ENCODE measurements at places on chromosomes 11 and 22.

DNA sequence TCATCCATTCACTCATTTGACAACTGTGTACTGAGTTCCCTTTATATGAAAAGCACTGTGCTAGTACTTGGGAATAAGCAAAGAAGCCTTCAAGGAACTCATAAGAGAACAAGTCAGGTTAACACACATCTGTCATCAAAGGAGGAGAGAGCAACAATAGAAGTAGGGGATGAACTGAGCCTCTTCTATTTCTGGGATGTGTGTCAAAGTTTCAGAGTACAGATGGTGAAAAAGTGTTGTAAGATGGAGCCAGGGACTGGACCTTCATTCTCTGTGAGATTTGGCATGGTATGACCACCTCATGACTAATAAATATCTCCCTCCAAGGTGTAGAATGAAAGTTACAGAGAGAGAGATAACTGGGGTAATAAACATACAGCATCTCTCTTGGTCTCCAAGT, 349.8 kb upstream of the PLET1 start:
- DNase-seq: no peak

- no peak for DNase-seq
Observed at GRCh38 chr11:103257360-103257759, 148.1 kb downstream of the DYNC2H1 start.

DNA sequence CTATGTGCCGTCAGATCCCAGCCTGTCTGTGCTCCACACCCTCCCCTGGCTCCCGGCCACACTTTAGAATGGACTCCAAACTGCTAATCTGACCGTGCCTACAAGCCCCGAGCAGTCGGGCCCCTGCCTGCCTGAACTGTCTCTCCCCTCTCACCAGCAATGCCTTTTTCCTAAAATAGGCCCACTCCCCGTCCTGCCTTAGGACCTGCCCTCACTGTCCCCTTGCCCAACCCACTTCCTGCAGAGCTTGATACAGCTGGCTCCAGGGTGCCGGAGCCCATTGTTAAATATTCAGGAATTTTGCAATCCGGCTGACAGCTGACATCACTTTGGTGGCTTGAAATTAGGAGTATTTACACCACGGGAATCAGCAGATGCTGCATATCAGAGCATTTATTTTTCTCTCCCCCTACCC, 21.4 kb downstream of the MN1 start:
- no peak for DNase-seq

DNA sequence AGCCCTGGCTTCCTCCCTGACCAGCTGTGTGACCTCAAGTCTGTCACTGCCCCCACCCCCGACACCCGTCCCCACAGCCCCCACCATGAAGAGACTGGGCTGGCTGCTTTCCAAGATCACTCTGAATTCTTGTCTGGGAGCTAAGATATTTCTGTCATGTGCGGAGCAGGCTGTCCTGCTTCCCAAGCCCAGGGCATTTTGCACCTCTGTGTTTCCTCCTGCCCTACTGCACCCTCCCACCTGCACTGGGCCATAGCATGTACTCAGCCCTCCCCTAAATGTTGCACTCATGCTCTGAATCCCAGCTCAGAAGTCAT, 30.3 kb upstream of the MYEOV start:
- DNase-seq: no peak

- DNase-seq: no peak
Observed at GRCh38 chr22:48099671-48100070, 1337.2 kb downstream of the TBC1D22A start.

DNA sequence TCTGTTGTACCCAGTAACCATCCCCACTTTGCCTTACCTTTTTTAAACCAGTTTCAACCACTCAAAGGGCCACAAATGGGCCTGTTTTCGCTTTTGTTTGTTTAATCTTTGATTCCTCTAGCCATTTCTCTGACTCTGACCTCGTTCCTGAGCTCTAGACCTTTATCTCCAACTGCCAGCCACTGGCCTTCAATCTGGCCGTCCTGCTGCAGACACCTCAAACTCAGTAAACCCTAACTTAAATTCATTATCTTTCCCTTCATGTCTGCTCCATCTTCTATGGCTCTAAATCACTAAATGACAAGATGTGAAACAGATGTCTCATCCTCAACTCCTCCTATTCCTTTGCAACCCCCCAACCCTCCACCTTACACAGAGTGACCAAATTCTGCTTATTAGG, 1.3 kb upstream of the GDPD4 start:
- no peak for DNase-seq

DNA sequence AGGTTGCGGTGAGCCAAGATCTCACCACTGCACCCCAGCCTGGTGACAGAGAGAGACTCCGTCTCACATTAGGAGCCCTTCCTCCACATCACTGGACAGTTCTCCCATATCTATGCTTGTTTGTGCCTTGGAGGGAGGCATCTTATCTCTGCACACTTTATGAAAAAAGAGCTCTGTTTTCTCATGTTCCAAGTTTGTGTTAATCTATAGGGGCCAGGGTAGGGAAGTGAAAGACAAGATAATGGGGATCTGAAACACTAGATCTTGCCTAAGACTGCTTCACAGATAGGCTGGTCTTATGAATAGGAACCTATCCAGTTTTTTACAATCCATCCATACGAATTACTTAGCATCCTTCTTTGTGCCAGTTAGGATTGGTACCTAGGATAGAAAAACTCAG, 17.1 kb downstream of the OR6Q1 start:
- DNase-seq: no peak

- DNase-seq: no peak
Observed at GRCh38 chr22:47161631-47162030, 399.2 kb downstream of the TBC1D22A start.

DNA sequence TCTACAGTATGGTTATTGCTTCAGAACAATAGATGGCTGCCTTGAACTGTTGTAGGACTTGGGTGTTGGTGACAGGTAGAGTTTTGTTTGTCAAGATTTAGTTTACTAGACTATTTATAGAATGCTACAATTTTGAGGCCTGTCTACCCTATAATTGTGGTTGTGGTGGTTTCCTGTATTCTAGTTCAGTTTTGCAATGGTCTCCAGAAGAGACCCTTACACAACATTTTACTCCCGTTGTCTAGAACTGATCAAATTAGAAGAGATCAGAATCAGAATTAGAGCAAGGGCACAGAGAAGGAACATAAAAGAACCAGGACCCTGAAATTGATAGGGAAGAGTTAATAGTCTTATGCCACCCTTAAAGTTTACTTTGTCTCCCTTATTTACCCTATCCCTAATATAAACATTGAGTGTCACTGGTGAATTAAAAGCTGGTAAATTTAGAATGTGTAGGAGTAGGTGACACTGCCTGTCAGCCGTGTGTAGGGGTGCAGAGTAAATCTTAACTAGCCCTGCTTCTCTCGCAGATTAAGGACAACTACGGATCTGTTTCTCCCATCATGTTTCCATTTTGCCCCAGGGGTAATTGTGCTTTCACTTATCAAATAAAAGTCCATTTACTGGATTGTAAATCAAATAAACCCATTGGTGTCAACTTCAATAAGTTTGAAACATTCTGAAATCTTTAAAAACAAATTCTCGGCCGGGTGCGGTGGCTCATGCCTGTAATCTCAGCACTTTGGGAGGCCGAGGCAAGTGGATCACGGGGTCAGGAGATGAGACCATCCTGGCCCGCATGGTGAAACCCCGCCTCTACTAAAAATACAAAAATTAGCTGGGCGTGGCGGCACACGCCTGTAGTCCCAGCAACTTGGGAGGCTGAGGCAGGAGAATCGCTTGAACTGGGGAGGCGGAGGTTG, 10.9 kb upstream of the PHLDB1 start:
- no peak for DNase-seq

DNA sequence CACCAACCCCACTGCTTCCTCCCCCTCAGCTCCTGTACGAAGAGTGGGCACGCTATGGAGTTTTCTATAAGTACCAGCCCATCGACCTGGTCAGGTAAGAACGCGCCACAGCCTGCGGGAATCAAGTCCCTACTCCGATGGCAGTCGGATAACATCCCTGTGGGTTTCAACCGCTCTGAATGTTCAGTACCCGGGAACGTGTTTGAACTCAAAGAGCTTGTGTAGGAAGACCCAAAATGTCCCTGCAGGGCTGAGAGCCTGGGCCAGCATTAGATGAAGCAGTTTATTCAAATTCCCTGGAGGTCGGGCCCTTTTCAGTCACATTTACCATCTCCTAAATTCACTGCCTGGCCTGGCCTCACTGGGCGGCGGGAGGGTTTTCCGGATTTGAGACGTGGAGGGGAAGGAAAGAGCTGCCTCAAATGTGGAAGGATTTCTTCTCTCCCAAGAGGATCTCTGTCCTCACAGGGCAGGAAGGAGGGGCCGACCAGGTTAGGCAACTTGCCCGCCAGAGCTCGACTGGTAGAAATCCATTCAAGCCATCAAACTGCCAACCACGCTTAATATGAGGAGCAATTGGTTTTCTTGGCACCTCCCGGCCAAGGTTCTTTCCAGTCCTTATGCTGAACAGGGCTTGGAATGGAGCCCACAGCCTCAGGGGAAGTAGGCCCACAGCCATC, 46.3 kb downstream of the ANO1 start:
- DNase-seq: no peak

DNA sequence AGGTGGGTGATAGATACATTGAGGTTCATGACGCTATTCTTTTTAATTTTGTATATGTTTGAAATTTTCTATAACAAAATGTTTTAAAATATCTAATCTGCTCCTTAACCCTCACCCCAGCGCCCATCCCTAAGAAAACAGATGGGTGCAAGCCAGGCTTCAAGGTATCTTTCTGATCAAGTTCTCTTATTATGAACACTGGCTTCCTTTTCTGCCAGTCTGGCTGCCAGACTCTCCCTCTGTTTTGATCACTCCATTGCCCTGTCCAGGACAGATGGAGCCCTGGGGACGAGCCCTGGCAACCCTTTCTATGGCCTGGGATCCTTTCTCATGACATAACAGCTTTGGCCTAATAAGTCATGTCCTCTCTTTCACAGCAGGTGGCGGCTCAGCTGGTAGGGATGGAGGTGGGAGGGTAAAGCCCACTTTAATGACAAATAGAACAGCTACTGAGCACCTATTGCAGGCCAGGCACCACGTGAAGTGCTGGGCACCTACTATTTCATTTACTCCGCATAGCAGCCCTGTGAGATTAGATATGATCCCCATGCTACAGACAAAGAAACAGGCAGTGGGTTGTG, 38.4 kb downstream of the DRD2 start:
- DNase-seq: no peak

DNA sequence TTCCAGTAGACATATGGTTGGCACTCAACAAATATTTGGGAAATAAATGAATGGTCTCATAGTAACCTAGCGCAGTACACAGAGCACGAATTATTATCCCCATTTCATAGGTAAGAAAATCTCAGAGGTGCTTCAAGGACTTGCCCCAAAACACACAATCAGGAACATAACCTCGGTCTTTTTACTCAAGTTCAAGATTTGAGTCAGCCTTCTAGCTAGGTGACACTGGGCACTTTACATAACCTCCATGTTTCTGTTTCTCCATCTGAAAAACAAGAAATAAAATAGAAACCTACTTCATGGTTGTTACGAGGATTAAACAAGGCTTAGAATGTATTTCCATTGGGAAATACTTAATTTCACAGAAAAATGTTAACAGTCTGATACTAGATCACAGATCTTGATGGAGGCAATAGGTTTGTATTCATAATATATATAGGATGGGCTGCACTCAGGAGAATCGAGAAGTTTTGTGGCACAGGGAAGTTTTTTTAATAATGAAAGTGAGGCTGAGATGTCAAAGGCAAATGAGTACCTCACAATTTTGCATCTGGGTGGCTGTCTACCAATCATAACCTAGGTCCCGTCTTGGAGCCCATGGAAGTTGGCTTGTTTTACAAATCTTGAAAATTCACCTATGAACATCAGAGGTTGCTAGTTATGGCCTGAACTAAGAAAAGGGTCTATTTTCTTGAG, 147.4 kb upstream of the ZC3H12C start:
- DNase-seq: no peak

DNA sequence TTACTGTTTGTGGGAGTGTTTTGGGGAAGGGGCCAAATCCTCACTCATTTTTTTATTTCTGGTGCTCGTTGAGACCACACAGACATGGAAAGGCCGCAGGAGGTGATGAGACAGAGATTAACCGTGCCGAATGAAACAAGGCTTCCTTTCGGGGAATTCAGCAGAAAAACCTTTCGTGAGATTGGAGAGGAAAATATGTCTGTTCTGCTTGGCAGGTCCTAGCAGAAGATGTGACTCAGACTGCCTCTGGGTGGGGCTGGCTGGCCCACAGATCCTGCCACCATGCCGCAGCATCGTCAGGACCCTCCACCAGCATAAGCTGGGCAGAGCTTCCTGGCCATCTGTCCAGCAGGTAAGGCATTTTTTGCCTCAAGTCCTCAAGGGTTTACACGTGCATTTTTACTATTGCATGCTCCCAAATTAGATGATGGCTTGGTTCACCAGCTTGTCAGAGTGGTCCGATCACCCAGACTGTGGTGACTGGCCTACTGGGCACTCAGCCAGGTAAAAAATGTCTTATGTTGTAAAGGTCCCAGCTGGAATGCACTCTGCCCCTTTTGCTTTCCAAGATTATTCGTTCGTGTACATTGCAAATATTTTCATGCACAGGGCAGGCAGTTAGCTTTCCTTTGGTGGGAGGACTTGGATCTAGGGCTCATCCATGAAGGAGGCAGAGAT, 1.5 kb downstream of the DDB2 start:
- no peak for DNase-seq

- DNase-seq: no peak
Observed at GRCh38 chr22:25085930-25086901, 113.4 kb upstream of the CRYBB3 start.

- peak; percentile 20 for DNase-seq
Observed at GRCh38 chr22:35783943-35784614, 66.4 kb downstream of the APOL5 start.
